ENCODE measurements at places on chromosomes 12 and 14.

DNA sequence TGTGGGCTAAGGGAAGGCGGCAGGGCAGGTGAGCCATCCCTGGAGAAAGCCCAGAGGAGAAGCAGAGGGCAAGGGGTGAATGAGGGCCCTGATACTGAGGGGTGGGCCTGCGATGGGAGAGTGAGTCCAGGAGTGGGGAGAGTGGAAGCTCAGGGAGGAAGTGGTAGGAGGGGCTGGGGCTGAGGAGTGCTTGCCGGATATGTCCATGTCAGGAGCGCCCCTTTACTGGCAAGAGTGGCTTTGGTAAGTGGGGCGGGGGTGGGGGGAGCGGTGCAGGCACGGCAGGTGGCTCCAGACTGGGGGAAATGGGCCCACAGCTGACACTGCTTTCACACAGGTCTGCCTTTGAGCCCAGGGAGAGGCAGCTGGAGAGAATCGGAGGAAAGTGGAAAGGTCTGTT lies 86.4 kb upstream of the GPR68 start:
- DNase-seq: no peak

DNA sequence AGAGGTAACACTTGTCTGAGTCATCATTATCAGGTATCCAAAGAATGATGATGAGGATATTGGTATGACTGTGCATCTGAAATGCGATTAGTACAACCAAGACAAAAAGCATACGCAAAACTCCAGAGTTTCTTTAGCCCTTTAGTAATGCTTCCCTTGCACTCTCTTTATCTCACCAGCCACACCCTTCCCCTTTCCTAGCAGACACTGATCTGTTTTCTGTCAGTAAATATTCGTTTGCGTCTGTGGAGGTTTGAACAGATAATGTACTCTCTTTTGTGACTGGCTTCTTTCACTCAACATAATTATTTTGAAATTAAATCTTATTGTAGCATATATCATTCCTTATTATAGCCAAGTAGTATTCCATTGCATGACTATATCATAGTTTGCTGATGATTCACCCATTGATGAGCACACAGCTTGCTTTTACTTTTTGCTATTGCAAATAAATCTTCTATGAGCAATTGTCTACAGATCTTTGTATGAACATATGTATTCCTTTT lies 775.7 kb downstream of the SLC6A15 start:
- DNase-seq: no peak

DNA sequence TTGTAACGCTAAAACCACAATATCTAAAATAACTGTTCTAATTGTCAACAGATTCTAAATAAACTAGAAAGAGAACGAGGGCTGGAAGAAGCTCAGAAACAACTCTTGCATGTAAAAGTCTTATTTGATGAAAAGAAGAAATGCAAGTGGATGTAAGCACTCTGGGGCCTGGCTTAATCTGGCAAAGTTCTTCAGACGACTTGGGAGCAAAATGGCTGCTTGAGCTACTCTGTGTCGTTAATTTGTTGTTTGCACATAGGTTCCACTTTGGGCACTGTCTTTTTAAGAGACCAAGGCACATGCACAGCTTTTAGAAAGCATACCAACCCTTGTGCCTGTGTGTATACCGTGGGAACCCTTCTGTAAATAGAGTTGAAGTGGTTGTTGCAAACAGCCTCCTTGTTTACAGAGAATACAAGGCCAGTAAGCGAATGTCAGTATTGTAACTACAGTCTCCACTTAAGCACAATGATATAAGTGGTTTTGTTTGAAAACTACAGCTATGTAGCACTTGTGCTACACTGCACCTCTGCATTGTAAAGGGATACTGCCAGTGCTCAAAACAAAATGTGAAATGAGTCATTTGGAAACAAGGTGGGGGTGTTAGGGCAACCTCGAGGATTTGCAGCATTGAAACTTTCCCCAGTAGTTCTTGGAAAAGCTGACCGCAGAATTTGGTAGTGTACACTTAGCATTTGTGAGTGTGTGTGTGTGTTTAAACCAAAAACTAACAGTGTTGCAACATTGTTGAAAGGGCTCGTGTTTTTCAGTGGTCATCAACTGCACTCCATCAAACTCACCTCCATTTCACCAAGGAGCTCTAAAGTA lies 154.3 kb downstream of the CEP83 start:
- DNase-seq: no peak

DNA sequence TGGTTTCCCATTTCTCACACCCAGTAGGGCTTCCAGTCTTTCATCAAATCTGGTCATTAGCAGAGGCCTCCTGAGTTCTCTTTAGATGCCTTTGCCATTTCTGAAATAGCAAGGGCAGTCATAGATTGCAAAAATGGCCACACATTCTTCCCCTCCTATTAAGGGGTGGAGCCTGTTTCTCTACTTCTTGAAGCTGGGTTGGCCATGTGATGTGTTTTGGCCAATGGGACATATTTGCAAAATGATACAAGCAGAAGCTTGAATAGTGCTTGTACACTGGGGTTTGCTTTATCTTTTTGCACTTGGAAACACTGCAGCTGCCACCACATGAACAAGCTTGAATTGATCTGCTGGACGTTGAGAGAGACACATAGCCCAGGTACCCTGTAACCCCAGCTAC lies 109.3 kb downstream of the VRK1 start:
- no peak for DNase-seq

- DNase-seq: no peak
Observed at GRCh38 chr12:101891462-101891971, 14.1 kb downstream of the DRAM1 start.

- no peak for DNase-seq
Observed at GRCh38 chr14:54985156-54985555, 41.7 kb downstream of the WDHD1 start.

- DNase-seq: peak; percentile 35
Observed at GRCh38 chr12:122333142-122334087, 67.1 kb upstream of the VPS33A start.

GRCh38 chr14:50845166-50845565 lies 14.2 kb upstream of the NIN start:
- DNase-seq: no peak

All from putamen (tissue), 1 donor.